Naive thymus-derived CD8-positive, alpha-beta T cell (primary cell): ENCODE measurements at places on chromosomes 16 and 17.

GRCh38 chr17:64378890-64379354 is 11.7 kb downstream of the PECAM1 start:
- DNase-seq, result no peak

DNA sequence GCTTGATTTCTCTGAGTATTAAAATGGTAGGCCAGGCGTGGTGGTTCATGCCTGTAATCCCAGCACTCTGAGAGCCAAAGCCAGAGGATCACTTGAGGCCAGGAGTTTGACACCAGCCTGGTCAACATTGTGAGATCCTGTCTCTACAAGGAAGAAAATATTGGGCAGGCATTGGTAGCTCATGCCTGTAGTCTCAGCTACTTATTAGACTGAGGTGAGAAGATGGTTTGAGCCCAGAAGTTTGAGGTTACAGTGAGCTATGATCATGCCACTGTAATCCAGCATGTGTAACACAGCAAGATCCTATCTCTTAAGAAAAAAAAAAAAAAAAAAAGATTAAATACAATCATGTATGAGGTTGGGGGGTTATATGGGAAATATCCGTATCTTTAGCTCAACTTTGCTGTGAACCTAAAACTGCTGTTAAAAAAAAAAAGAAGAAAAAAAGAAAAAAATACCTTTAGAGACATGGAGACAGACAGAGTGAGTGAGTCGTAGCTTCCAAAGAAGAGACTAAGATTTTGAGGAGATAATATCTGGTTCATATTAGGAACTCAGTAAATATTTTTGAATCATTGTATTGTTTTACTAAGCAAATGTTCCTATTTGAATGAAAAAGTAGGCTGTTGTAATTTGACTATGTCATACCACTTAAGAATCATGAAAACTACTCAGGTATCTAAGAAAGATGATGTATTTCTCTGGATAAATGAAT is 325.7 kb upstream of the TBX2 start:
- DNase-seq, result no peak

DNA sequence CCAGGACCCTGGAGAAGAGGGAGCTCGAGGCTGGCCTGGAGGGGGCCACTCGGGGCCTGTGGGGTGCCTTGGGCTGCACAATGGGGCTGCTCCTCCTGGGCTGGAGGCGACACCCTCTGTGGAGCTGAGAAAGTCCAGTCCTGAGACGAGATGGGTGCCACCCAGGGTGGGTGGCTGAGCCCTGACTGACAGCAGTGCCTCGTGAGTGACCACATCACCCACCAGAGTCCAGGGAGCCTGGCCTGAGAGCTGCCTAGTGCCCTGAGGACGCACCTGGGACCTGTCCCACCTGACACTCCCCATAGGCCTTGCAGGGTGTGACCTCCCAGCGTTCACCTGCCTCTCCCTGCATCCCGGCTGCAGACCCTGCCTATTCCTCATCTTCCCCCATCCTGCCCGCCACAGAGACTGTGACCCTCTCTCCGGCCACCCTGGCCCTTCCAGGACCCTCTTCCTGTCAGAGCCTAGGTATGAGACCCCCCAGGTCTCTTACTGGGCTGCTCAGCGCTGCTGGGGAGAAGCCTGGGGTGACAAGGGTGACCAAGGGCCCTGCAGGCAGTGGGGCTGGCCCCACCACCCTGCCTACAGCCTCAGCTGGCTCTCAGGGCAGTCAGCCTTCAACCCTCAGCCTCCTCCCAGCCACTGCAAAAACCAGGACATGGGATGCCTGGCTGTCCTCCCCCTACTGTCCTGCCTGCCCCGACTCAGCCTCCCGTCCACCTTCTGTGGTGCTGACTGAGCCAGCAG is 41.2 kb downstream of the TNFRSF13B start:
- no peak for DNase-seq

DNA sequence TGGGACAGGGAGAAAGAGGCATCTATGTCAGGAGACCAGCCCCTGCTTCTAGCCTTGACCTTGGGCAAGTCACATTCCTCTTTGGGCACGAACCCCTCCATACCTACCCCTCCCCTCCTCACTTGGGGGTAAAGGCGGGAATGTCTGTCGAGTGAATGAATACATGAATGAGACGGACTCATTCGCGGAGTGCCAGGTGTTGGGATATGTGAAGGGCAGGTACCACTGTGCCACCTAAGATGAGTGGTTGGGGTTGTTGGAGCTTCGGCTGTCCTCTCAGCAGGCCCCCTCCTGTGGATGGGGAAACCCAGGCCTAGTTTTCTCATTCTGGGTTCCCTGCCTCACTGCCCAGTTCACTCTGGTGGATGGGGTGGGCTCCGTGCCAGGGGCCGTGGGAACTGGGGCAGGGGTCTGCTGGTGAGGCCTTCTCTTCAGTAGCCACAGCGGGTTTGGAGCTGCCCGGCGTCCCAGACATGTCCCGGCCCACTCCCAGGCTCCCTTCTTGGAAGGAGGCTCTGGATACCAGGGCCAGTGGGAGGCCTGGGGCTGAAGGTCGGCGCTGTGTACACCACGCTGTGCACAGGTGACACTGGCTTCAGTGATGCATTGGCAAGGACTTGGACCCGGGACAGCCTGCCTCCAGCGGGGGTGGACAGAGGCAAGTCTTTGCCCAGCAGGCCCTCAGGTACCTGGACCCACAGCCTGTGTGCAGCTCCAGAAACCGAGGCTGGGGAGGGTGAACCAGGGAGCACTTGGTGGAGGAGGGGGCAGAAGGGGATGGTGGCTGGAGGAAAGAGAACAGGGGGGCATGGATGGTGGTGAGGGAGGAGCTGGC is 5.6 kb downstream of the GLIS2 start:
- no peak for DNase-seq

GRCh38 chr16:3882531-3882930 is 2.0 kb upstream of the CREBBP start:
- DNase-seq, result no peak

DNA sequence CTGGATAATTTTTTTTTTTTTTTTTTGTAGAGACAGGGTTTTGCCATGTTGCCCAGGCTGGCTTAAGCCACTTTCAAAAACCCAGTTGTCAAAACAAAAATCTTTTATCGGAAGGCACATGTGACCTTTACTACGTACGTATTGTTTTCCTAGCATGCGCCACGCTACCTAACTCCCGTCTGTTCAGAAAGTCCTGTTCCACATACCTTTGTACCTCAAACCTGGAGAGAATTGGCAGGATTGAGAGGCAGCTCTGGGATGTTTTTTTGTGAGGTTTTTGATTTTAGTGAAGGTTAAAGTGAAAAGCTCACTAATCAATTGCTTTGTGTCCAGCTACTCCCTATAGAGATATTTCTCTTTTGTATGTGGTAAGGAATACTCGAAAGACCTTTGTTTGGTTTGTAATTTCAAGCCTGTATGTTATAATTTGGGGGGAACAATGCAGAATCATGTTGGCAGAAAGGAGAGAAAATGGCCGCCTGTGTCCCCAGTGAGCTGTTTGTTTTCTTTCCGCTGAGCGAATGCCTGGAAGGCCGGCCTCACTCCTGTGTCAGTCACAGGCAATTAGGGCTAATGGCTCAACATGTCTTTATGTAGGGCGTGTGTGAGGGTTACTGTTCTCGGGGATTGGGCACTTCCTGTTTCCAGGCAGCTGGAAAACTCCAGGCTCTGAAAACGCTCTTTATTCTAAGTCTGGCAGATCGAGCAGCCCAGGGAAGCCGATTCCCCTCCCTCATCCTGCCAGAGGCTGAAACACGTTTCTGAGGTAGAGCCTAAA is 60.8 kb upstream of the CLEC18A start:
- no peak for DNase-seq

- DNase-seq, result no peak
Observed at GRCh38 chr17:80419255-80419654, 4.3 kb downstream of the ENDOV start.

GRCh38 chr16:87580855-87581261 is 21.4 kb upstream of the JPH3 start:
- DNase-seq, result no peak

- DNase-seq, result peak; percentile 36
Observed at GRCh38 chr17:79619636-79620206, 8.9 kb upstream of the RBFOX3 start.

DNA sequence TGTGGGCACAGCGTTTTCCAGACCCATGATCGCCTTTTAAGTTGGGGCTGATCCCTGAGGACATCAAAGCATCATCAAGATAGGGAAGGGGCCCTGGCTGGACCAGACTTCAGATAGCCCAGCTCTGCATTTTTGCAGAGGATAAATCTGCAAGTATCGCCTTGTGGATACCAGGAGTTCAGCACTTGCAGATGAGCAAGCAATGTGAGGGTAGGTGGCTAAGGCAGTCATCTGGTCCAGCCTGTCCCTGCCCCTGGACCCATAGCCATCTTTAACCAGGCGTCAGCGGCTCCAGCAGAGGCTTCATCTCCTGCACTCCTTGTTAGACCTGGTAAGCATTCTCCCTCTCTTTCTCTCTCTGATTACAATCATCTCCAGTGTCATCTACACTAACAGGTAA is 9.0 kb upstream of the MRPS23 start:
- DNase-seq, result no peak

DNA sequence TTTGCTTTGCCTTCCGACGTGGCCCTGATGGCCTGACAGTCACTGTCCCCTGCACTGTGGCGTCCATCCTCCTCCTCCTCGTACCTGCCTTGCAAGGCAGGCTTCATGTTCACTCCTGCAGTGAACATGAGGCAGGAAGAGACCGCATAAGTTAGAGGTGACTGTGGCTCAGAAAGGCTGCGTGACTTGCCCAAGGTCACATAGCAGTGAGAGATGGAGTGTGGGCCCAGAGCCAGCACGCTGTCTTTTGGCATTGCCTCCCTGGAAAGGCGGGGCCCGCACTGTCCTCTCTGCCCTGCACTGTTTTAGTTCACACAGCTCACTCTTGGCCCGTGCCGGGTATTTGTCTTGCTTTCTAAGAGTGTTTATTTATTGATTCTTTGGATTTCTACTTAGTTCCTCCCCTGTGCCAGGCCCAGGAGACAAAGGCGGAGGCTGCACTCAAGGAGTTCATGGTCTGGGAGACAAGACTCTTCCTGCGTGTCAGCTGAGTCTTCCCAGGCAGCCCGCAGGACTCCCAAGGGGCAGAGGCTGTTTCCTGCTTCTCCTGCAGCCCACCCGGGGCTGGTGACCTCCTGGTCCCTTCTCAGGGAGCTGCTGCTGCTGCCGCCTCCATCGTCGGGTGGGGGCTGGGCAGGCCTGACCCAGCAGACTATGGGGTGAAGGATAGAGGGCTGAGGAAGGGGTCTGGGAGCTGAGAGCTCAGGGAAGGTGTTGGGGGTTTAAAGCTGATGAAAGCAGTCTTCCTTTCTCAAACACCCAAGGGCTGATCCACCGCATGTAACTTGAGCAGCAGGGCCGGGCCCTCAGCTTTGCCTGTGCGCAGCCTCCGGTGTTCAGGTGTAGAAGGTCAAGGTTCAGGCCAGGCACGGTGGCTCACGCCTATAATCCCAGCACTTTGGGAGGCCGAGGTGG is 12.7 kb downstream of the CYGB start:
- DNase-seq, result no peak

GRCh38 chr16:72203401-72203800 is 31.4 kb upstream of the PMFBP1 start:
- DNase-seq, result no peak

GRCh38 chr16:66263973-66264310 is 102.5 kb upstream of the CDH5 start:
- DNase-seq, result no peak

- DNase-seq, result no peak
Observed at GRCh38 chr16:13313351-13313750, 412.0 kb downstream of the SHISA9 start.

GRCh38 chr17:58402047-58402446 is 15.3 kb downstream of the RNF43 start:
- DNase-seq, result no peak

GRCh38 chr17:5033352-5034015 is 1.7 kb downstream of the SLC52A1 start:
- DNase-seq, result no peak

- DNase-seq, result no peak
Observed at GRCh38 chr17:43935926-43936261, 6.4 kb downstream of the PPY start.

DNA sequence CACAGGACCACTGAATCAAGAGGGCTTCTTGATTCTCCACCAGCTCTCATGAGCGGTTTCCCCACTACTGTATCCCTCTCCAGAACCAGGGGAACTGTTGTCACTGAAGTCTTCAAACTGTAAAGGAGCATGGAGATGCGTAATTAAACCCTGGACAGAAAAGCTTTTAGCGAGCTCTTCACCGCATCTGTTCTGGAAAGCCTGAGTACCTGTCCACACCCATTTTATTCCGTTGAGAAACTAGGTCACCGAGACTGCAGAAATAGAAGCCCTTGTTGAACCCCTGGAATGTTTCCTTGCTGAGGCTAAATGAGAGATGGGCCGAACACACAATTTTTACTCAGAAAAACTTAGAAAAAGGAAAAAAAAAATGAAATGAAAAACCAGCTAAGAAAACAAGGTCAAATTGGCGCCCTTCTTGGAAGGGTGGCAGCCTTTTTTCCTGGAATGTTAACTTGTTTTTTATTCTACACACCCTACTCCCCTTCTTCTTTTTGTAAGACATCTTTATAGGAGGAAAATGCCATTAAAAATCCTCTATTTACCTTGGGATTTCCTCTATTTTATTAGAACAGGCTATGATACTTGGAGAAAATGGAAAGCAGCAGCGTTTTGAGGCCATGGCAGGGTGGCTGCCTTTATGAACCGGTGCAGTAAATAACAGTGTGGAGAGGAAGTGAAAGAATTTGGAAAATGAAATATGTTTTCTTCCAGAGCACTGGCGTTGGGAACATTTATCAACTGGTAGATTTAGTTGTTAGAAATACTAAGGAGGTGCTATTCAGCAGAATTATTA is 52.6 kb upstream of the CRISPLD2 start:
- DNase-seq, result no peak

- DNase-seq, result no peak
Observed at GRCh38 chr17:75524269-75524969, 1.1 kb upstream of the LLGL2 start.

DNA sequence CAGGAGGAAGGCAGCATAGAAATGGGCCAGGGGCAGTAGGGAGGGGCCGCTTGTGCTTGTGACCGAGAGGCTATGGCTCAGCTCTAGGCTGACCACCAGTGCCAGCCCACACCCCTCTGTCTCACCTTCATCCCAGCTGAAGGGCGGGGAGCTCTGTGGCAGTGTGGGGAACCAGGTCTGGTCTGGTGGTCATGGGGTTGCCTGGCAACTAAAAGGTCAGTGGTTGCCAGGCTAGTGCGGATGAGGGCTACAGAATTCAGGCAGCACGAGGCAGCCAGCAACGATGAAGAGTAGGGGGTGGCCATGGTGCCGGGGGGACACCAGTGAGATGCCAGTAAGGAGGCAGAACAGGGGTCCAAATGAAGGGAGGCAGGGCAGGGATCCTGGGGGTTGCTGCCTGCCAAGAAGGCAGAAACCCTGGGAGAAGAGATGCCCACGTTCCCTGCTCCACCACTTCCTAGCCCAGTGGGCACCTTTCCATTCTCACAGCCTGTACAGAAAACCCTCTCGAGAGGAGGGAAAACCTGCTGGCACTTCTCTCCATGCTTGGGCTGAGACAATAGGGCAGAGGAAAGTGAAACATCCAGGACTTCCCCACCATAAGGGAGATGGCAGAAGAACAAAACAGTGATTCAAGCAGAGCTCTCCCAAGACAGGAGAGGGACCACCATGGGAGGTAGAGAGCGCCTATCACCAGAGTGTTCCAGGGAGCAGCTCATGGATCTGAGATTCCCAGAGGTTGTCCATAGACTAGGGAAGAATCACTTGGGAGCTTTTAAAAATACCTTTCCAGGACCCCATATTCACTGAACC is 39.7 kb downstream of the SRCIN1 start:
- no peak for DNase-seq

- DNase-seq, result no peak
Observed at GRCh38 chr17:64190472-64190871, 60.5 kb upstream of the ERN1 start.
